ENCODE measurements at places on chromosomes 6 and 20.

DNA sequence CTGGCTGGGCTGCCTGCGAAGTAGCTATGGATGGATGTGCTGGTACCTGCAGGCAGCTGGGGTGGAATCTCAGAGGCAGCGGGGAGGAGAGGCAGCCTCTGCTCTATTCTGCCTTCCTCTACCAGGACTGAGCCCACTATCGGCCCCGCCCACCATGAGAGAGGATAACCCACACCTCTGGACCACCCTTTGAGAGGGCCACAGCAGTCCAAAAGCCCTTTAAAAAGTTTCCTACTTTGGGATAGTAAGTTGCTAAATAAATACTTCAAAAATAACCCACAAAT lies 36.1 kb downstream of the EZR start:
- no peak for DNase-seq

DNA sequence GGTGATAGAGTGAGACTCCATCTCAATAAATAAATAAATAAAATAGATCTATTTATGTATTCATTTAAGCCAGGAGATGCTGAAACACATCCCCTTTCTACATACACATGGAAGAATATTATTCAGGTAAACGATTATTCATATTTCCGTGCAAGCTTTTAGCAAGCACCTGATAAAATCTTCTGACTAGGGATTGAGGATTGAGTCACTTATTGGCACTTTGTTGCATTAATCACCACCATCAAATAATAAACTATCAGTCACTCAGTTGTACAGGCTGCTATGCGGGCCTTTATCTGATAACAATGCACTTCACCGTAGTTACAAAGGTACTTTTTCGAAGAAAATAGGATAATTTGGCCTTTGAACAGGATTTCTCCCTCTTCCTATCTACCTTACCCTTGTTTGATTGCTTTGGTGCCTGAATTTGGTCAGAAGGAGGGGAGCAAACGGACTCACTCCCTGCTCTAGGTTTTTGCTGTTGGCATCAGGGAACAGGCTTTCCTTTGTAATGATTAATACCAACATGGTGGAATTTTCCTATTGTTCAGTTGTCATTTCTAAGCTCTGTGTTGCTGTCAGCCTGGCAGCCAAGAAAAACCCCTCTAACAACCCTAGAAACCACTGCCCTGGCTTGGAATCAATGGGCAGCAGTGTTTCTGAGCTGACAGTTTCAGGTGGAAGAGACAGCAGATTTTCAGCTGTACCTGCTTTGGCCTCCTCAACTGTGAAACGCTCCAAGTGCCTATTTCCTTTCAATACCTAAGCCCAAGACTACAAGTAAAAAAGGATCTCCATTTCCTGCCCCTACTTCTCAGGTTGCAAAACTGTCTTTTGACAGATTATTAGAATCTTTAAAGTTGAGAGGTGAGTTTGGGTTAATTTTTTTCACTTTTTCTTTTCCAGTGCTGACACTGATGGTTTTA lies 63.0 kb downstream of the MYB start:
- DNase-seq = no peak

DNA sequence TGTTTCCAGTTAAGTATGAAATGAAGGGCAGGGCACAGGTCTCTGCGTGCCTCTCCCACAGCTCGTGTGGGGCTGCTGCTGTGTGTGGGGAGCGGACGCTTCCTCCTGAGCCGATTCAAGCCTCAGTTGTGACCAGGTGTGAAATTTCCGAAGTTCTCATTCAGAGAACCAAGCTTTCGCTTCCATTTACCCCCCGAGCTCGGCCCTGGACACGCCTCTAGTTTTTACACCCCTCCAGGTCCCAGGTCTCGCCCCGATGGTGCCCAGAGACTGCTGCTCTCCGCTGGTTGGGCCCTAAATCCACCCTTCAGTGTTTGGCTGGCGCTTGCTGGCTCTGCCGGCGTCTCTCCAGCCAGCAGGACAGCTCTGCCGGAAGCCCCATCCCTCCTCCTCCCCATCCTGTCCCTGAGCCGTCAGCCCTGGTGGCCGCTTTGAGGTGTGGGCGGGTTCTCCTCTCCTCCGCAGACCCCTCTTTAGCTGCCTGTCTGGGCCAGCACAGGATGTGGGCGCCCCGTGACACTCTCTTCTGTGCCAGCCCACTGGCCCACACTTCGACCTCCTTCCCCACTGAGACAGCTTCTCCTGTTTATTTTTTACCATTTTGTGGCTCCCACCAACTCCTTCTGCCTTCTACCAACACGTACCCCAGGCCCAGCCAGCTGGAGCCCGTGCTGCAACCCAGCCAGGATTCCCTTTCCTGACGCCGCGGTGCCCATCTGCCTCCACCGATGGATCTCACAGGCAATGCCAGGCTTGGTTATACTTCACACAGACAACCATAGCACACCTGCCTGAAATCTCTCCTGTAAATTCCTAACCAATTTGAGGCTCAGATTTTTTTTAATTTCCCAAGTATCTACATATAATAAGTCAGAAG lies 142.8 kb downstream of the DLL1 start:
- DNase-seq = no peak

GRCh38 chr20:4802527-4802926 lies 80.8 kb downstream of the PRND start:
- DNase-seq = no peak

DNA sequence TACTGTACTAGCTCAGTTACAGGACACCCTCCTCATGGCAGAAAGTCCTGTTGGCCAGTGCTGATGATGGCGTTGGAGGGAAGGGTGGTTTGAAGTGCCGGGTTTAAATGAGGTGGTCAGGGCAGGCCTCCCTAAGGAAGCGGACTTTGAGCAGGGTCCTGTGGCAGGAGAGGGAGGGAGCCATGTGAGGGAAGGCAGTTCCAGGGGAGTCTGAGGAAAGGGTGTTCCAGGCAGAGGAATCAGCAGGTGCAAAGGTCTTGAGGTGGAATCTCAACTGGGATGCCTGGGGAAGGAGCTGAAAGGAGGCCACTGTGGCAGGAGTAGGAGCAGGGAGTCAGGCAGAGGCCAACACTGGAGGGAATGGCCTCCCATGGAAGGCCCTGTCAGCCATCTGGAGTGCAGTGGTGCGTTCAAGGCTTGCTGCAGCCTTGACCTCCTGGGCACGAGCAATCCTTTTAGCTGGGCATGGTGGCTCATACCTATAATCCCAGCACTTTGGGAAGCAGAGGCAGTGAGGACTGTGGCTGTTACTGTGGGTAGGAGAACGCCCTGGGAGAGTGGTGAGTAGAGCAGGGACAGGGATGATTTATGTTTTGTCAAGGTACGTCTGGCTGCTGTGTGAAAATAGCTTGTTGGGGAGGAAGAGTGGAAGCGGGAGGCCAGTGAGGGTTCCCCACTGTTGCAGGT lies 26.2 kb downstream of the VSTM2L start:
- DNase-seq = no peak

DNA sequence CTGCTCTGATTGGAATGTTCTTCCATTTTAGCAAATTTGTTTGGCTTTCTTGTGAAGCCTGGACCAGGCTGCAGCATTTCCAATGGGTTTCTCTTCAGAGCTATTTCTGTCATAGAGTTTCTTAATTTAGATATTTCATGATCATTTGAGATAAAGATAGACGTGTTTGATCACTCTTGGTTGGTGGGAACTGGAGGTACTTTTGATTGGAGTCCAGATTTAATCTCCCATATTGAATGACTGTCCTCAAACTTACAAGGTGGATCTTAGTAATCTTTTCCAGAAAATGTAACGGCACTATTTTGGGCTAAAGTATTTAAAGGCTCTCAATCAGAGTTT lies 29.2 kb downstream of the RNF144B start:
- DNase-seq = no peak

DNA sequence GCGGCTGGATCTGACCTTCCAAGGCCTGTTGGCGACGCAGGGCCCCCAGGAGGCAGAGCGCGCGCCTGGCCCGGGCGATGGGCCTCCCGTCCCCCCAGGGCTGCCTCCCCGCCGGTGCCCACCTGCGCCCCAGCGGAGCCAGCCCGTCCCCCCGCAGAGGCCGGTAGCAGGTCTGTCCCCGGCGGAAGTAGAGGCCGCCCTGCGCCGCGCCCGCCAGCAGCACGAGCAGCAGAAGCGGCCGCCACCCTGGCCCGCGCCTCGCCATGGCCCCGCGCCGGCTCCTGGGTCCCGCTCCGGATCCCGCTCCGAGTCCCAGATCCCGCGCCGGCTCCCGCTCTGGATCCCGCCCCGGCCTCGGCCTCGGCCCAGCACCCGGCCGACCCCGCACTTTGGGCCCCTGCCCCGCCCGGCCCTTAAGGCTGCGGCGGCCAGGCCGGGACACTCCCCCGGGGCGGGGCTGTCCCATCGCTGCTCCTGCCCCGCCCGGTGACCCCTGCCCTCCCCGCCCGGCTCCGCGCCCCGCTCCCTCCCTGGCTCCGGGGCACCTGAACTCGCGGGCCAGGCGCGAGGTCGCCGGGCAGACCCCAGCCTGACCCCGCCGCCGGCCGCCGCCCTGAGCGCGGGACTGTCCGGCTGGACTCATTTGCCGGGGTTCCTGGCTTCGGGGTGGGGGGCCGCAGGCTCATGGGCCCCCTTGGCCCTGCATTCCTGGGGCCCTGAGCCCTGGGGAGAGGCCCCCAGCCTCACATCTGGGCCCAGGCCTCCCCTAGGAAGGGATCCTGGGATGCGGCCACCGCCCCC lies at the start of gene CTSZ:
Gene CTSZ (minus strand): TSS at position 391 of the 801 bp plus-strand sequence. CDS start 126 bp downstream, at position 265.
- DNase-seq = peak; percentile 94

DNA sequence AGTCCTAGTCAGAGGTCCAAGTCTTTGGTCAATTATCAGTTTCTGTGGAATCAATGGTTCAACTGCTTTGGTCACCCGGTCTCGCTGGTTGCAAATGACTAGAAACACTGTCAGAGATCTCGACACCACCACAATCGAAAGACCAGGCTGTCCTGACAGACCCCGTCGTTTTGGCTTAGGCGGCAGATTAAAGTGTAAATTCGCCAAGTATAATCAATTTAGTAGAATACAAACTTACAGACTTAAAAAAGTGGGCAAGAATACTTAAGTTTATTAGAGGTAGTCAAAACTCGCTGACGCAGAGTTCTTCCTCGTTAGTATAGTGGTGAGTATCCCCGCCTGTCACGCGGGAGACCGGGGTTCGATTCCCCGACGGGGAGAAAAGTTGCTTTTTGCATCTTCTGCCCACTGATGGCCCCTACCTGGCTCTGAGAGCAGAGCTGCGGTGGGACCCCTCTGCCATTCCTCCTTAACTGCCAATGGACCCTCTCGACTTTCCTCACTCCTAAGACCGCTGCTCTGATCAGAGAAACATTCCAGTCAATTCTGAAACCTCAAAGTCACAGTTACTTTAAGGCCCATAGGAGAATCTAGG lies 30.6 kb upstream of the ZNF184 start:
- peak; percentile 40 for DNase-seq

DNA sequence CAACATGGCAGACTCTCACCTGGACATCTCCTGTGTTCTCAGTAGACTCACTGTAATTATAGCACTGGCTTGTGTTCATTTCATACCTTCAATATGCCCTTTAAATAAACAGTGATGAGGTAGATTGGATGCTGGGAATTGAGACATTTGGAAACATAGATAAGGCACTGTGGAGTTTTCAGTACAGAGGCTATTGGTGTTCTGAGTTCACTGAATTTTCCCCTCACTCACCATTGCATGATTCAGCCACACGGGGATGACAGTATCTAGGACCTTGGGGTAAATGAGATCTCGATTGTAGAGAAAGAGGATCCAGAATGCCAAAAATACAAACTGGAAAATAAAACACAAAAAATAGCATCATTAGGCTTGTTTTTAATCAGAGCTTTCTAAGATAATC lies 12.6 kb downstream of the ADTRP start:
- DNase-seq = no peak

DNA sequence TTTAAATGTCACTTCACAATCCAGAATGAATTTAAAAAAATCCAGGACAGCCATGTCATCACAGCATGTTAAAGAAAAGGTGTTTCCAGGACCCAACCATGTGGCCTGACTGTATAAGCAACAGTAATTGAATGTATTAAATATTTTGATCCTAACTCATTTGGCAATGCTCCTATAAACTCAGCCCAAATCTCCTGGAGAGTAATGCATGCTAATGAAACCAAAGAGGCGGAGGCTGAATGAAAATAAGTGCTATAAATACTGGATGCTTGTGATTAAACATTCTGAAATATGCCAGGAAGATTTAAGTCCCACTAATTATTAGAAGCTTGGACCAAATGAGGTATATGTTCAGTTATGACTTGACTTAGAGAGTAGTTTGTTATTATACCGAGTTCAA lies 486.8 kb downstream of the FRK start:
- DNase-seq = no peak

GRCh38 chr20:40562031-40562430 lies 127.0 kb downstream of the MAFB start:
- no peak for DNase-seq

GRCh38 chr6:48744948-48745347 lies 634.0 kb upstream of the PTCHD4 start:
- DNase-seq = peak; percentile 24

DNA sequence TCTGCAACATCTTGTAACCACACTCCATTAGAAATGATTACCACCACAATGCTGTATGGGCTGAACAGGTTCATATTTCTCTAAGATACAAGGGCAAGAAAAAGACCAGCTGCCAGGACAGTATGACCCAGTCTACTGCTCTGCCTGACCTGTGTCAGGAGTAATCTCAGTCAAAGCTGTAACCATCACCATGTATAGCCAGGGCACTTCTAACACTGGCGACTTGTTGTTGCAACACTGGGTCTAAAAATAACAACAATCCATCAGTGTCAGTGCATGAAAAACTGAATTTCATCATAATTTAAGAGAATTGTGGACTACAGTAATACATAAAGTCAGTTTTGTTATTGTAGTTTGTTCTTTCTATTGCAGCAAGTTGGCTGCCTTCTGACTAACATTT lies 738.6 kb upstream of the ADGRB3 start:
- no peak for DNase-seq

- DNase-seq = no peak
Observed at GRCh38 chr6:139497345-139497961, 123.0 kb upstream of the CITED2 start.

DNA sequence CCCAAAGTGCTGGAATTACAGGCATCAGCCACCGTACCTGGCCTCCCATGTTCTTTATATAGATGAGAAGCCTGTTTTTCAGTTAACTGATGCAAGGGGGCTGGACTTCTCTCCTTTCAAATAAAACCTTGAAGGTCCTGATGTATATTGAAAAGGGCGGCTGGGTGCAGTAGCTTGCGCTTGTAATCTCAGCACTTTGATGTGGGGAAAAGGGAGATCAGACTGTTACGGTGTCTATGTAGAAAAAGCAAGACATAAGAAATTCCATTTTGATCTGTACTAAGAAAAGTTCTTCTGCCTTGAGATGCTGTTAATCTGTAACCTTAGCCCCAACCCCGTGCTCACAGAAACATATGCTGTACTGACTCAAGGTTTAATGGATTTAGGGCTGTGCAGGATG lies 16.1 kb upstream of the SAMHD1 start:
- DNase-seq = no peak

GRCh38 chr20:38617011-38617829 lies 15.6 kb downstream of the ARHGAP40 start:
- peak; percentile 64 for DNase-seq

GRCh38 chr20:48070991-48071652 lies 285.8 kb upstream of the SULF2 start:
- DNase-seq = no peak

GRCh38 chr6:47446669-47447330 lies 30.8 kb upstream of the CD2AP start:
- no peak for DNase-seq

Data from GM03348 (cell line).